Esophagus squamous epithelium (tissue), 5 donors: ENCODE measurements at places on chromosomes 5 and 9.

DNA sequence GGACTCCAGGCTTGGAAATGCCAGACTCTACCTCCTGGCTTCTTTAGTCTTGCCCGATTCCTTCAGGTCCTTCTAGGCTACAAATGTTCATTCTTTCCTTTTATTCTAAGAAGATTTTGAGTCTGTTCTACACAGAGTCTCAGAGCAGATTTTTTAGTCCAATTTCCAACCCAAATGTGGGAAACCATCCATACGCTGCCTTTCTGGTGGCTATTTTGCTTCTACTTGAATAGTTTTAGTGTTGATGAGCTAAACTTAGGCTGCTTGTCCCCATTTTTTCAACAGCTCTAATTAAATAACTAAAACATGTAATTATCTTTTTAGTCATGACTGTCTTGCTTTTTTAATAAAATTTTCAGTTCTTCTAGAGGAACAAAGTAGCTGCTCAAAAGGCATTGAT is 112.4 kb upstream of the KLF9 start:
- H3K4me3 ChIP-seq: no peak overlapping the region
- H3K4me1 ChIP-seq: no peaks in the 10 kb centered on the region
- no peak for DNase-seq
- H3K36me3 ChIP-seq: no peaks in the 10 kb centered on the region

GRCh38 chr5:94028001-94028400 is 286.6 kb upstream of the POU5F2 start:
- no peak overlapping the region for H3K4me3 ChIP-seq
- H3K36me3 ChIP-seq: peaks cover 4% of the 10 kb centered on the region
- no peak for DNase-seq
- no peak overlapping the region for H3K27ac ChIP-seq

GRCh38 chr5:119318256-119318894 is 37.4 kb upstream of the TNFAIP8 start:
- H3K4me3 ChIP-seq: no peak overlapping the region
- H3K27ac ChIP-seq: no peak overlapping the region
- no peaks in the 10 kb centered on the region for H3K27me3 ChIP-seq

DNA sequence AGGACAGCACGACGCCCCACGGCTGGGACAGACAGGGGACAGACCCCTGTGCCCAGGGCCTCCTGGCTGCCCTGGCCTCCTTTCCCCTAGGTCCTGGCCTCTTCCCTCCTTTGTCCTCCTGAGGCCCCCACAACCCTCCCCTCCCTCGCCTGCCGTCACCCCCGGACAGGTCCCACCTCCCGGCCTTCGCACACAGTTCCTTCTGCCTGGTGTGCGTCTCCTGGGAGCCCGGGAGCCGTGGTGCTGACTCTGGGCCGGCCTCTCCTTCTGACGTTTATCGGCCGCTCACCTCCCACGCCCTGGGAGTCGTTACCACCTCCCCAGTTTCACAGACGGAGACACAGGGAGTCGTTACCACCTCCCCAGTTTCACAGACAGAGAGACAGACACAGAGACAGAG is 25.1 kb upstream of the NOTCH1 start:
- H3K4me1 ChIP-seq: peaks cover 53% of the 10 kb centered on the region
- H3K36me3 ChIP-seq: no peaks in the 10 kb centered on the region
- no peak overlapping the region for H3K27ac ChIP-seq

DNA sequence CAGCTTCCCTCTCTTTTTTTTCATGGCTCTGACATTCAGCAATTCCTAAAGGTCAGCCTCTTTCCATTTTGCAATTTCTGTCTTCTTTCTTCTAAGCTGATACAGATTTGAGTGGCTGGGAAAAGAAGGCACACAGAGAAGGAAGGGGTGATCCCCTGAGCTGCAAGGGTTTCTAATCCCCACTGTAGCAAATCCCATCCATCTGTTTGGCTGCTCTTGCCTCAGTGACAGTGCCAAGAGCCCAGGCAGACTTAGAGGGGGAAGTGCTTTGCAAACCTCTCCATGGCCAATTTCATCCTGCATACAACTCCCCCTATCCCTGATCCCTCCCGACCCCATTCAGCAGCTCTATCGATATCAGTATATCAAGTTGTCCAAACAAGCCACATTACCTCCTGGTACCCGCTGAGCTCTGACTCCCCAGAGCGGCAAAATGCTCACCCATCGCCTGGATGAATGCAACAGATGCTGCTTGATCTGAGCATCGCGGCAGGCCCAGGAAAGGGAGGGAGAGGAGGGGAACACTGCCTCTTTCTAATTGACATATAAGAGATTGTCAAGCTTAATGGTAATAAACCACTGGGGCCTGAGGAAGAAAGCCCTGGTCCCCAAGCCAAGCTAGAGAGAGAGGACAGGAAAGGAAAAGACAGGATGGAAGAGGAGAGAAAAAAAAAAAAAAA is 268.9 kb downstream of the ASTN2 start:
- no peaks in the 10 kb centered on the region for H3K36me3 ChIP-seq
- no peak for DNase-seq
- no peaks in the 10 kb centered on the region for H3K4me1 ChIP-seq
- no peak overlapping the region for H3K4me3 ChIP-seq
- H3K27me3 ChIP-seq: no peaks in the 10 kb centered on the region
- H3K27ac ChIP-seq: no peak overlapping the region
